ENCODE measurements at places on chromosomes 6 and 20.

DNA sequence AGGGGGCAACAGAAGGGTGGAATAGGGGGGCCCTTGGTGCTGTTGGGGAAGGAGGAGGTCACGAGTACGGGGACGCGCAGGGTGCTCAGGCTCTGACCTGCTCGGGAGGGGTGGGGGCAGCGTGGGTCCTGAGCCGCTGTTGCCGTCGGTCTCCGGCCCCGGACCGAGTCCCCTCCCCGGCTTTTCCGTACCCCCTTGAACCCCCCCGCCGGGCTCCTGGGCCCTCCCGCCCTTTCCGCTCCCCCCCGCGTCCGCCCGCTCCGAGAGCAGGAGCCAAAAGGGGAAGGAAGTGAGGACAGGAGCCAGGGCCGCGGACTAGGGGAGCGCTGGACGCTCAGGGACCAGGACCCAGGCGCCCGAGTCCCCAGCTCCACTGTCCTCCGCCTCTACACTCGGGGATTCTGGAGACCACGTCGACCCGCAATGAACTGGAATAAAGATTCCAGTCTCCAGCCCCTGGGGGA is at the start of gene RGL2:
TSS of gene RGL2 (minus strand) at position 170 of the 464 bp plus-strand sequence. CDS start 332 bp downstream, outside the sequence.
- DNase-seq = peak; percentile 83

- no peak for DNase-seq
These were observed 1097.1 kb downstream of the KIF16B start for GRCh38 chr20:15476186-15476585.

DNA sequence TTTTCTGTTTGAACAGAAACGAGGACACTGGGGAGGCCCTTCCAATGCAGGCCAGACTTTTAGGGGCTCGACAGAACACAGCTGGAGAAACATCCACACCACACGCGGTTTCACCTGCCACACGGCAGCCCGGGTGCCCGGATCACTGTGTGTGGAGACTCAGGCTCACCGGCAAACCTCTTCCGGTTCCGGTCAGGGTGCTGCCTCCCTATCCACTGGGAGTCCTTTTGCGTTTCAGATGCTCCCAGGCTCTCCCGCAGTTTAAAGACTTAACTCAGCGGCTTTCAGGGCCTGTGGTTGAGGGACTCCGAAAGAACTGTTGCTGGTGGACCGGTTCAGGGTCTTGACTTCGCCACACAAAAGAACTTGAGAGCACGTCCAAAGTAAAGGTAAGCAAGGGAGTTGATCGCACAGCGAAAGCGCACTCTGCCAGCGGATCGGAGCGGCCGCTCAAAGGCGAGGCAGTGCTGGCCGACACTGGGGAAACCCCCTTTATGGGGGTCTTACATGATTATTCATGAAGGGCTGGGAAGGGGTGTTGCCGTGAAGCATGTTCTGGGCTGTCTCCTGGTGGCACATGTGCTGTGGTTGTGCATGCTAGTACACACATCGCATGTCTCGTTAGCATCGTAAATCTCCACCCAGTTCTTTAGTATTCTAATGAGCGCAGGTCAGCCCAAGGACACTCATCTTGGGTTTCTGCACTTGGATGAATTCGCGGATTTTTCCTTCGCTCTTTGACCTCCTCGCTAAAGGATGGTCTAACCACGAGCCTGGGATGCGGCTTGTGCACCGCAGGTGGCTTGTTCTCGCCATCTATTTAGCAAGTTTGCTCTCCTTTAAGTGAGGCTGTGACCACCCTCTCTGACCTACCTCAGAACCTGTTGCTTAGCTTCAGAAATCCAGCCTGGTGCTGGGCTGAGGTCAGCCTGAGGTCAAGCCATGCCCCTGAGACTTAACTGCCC is 180.3 kb downstream of the CDH26 start:
- no peak for DNase-seq

- no peak for DNase-seq
These were observed 21.8 kb downstream of the MAN1A1 start for GRCh38 chr6:119327810-119328209.

DNA sequence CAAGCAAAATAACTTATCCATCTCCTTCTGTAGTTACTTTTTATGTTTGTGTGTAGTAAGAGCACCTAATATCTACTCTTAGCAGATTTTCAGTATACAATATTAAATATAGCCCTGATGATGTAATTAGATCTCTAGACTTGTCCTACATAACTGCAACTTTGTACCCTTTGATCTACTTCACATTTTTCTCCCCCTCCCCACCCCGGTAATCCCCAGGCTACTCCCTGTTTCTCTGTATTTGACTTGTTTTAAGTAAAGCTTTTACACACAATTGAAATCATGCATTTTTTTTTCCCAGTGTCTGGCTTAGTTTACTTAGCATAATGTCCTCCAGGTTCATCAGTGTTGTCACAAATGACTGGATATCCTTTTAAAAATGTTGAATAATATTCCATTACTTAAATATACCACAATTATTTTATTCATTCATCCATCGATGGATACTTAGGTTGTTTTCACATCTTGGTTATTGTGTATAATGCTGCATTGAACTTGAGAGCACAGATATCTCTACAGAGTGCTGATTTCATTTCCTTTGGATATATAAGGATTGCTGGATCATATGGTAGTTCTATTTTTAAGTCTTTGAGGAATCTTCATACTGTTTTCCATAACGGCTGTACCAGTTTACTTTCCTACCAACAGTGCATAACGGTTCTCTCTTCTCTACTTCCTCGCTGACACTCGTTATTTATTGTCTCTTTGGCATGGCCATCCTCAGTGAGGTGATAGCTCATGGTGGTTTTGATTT is 212.7 kb downstream of the CDKAL1 start:
- no peak for DNase-seq

- DNase-seq = no peak
These were observed 60.2 kb downstream of the DLL1 start for GRCh38 chr6:170230520-170231292.

GRCh38 chr6:23445157-23445710 is 680.8 kb upstream of the NRSN1 start:
- no peak for DNase-seq

DNA sequence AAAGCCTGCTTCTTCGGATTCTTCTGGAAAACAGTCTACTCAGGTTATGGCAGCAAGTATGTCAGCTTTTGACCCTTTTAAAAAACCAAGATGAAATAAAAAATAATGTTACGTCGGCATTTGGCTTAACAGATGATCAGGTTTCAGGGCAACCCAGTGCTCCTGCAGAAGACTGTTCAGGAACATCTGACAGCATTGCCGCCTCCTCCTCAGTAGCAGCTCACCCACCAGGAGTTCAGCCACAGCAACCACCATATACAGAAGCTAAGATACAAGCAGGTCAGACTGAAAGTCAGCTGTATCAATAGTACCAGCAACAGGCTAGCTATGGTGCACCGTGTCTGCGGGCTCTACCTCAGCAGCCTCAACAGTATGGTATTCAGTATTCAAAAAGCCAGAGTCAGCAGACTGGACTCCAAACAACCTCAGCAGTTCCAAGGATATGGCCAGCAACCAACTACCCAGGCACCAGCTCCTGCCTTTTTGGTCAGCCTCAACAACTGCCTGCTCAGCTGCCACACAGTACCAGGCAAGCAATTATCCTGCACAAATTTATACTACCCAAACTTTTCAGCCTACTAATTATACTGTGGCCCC is 51.9 kb downstream of the BTBD9 start:
- DNase-seq = no peak

GRCh38 chr6:42786525-42786985 is 4.7 kb downstream of the BICRAL start:
- no peak for DNase-seq

DNA sequence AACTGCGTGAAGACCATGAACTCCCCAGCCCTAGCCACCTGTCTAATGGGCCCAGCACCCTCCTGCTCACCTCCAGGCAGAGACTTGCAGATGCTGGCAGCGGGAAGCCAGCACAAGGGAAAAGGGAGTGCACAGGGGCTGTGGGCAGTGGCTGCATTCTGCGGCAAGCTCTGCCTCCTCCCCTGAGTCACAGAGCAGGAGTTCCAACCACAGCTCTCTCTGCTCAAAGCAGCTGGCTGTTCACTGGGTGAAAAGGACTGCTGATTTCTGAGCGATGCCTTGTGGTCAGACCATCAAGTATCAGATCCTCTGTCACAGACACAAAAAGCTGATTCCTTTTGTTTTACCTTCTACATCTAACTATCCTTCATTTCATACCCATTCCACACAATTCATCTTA is 10.5 kb downstream of the NKX2-2 start:
- peak; percentile 30 for DNase-seq

GRCh38 chr6:43054206-43054943 is 724 bp upstream of the CUL7 start:
- DNase-seq = no peak

- no peak for DNase-seq
These were observed 24.4 kb upstream of the FKBP1A start for GRCh38 chr20:1417273-1417672.

Measured in midbrain (tissue), 1 donor.